ENCODE measurements at places on chromosomes 7 and 10. TPM values are rescaled to one million over a fixed set of nuclear protein-coding genes. Genes with fewer than 3 reads are reported as not detected.

DNA sequence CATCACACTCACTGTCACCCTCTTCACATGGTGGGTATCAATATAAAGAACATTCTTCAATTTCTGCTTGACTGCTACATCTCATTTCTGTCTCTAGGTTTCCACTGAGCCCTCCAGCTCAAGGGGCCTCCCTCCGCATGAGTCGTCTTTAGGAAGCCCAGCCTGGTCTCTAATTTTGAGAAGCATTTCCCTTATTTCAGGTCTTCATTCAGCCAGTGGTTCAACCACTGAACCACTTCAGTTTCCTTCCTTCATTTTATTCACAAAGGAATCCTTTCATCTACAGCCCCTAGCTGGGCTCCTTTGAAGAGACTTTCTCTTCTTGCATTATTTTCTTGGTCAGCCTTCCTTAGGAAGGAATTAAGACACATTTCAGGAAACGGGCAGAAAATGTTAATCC is 257.4 kb downstream of the KCNMA1 start:
- no peak overlapping the region for H3K4me3 ChIP-seq
- peaks cover 7% of the 10 kb centered on the region for H3K4me1 ChIP-seq
- no peaks in the 10 kb centered on the region for H3K36me3 ChIP-seq

DNA sequence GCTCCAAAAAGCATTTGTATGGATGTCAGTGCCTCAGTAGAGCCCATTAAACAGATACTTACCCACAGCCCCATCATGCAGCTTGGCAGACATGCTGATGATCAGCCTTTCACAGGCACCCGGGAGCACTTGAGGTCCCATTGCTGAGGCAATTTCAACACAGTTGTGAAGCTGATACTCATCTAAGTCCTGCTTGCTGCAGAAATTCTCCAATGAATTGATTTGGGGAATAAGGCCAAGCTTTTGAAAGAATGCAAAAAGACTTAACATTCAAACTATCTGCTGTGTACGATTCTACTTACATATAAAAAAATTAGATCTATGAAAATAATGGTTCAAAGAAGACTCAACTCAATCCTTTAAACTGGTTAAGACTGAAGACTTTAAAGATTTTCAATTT is 60.5 kb downstream of the LAMB4 start:
- no peaks in the 10 kb centered on the region for H3K36me3 ChIP-seq
- no peaks in the 10 kb centered on the region for H3K27me3 ChIP-seq
- no peak overlapping the region for H3K4me3 ChIP-seq
- H3K4me1 ChIP-seq, result peaks cover 21% of the 10 kb centered on the region

GRCh38 chr7:29424984-29425309 is 138.7 kb upstream of the PRR15 start:
- peaks cover 2% of the 10 kb centered on the region for H3K4me1 ChIP-seq
- no peaks in the 10 kb centered on the region for H3K27me3 ChIP-seq
- no peak for DNase-seq
- H3K27ac ChIP-seq, result no peak overlapping the region
- H3K4me3 ChIP-seq, result no peak overlapping the region
- no peaks in the 10 kb centered on the region for H3K36me3 ChIP-seq

Gene TSPAN12
- total RNA-seq, result 6.0 TPM

- DNase-seq, result no peak
- H3K36me3 ChIP-seq, result no peaks in the 10 kb centered on the region
- H3K27ac ChIP-seq, result no peak overlapping the region
- no peaks in the 10 kb centered on the region for H3K4me1 ChIP-seq
- H3K4me3 ChIP-seq, result no peak overlapping the region
- H3K27me3 ChIP-seq, result no peaks in the 10 kb centered on the region
Observed at GRCh38 chr10:58697691-58698090, 185.0 kb downstream of the BICC1 start.

DNA sequence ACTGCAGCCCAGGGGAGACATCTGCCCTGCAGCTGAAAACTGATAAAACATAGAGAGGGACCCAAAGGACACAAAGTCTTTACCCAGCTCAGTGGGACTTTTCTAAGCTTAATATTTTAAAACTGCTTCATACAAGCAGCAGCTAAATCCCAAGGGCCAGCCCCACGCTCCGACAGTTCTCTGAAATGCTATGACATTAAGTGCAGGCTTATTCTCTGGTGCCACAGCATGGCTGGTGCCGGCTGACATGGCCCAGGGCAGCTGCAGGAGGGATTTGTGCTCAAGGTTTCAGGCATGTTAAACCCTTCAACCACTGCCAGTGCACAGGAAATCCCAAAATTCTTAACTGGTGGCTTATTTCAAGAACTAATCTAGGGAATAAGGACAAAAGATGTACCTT is 170.9 kb downstream of the PARD3 start:
- peaks cover 5% of the 10 kb centered on the region for H3K27me3 ChIP-seq
- DNase-seq, result peak; percentile 61
- H3K4me3 ChIP-seq, result no peak overlapping the region
- H3K27ac ChIP-seq, result peak overlapping the region; percentile 38

Gene PARD3
- 22.9 TPM for total RNA-seq

- H3K36me3 ChIP-seq, result peaks cover 21% of the 10 kb centered on the region
- DNase-seq, result no peak
- H3K27ac ChIP-seq, result no peak overlapping the region
- H3K4me3 ChIP-seq, result no peak overlapping the region
- H3K27me3 ChIP-seq, result peaks cover 15% of the 10 kb centered on the region
- H3K4me1 ChIP-seq, result peaks cover 1% of the 10 kb centered on the region
Observed at GRCh38 chr10:351770-352334, 216.6 kb downstream of the ZMYND11 start.

DNA sequence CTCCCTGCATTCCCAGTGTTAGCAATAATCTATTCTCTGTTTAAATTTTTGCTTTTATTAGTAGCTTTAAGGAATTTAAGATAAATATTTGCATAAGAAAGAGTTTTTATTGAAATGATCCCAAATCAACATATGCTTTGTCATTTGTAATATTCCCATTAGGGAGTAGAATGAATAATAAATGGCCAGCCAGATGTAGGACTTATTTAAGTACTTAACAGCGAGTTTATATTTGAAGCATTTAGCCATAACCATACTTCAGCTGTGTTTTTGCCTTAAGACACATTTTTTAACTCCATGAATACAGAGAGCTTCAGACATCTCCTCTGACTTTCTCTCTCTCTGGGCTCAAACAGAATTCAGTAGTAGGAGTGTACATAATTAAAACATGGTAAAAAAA is 103.6 kb downstream of the HGF start:
- no peaks in the 10 kb centered on the region for H3K36me3 ChIP-seq
- H3K27me3 ChIP-seq, result peaks cover 9% of the 10 kb centered on the region
- H3K4me3 ChIP-seq, result no peak overlapping the region
- H3K27ac ChIP-seq, result no peak overlapping the region
- peaks cover 47% of the 10 kb centered on the region for H3K4me1 ChIP-seq

- H3K36me3 ChIP-seq, result peaks cover 3% of the 10 kb centered on the region
- H3K27ac ChIP-seq, result peak overlapping the region; percentile 76
- peaks cover 57% of the 10 kb centered on the region for H3K4me1 ChIP-seq
- H3K4me3 ChIP-seq, result peak overlapping the region; percentile 93
- peaks cover 15% of the 10 kb centered on the region for H3K27me3 ChIP-seq
- DNase-seq, result peak; percentile 66
Observed at GRCh38 chr7:150405584-150406311, 26.6 kb downstream of the ZNF775 start.

Gene RABGEF1
- total RNA-seq, result 14.1 TPM

GRCh38 chr10:48572414-48572813 is 32.5 kb downstream of the ARHGAP22 start:
- H3K27ac ChIP-seq, result no peak overlapping the region
- no peak overlapping the region for H3K4me3 ChIP-seq
- peaks cover 3% of the 10 kb centered on the region for H3K4me1 ChIP-seq
- H3K27me3 ChIP-seq, result no peaks in the 10 kb centered on the region

DNA sequence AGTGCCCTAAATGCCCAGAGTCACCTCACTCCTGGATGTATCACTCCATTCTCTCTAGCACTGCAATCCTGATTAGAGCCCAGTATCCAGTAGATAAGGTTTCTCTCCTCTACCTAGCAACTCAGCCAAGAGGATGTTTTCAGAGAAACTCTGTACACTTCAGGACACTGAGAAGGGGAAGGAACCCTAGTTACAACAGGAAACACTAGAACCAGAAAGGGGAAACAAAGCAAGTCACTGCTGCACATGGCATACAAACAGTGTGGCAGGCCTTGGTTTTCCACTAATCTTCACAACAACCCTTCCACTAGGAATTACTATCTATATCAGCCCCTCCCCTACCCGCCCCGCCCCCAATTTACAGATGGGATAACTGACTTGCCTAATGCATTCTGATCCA is 1.6 kb downstream of the FAM204A start:
- DNase-seq, result no peak
- peak overlapping the region; percentile 49 for H3K4me3 ChIP-seq
- no peak overlapping the region for H3K27ac ChIP-seq

GRCh38 chr7:50189371-50189770 is 96.3 kb upstream of the ZPBP start:
- H3K4me3 ChIP-seq, result no peak overlapping the region
- H3K36me3 ChIP-seq, result no peaks in the 10 kb centered on the region
- no peaks in the 10 kb centered on the region for H3K4me1 ChIP-seq
- H3K27ac ChIP-seq, result no peak overlapping the region

DNA sequence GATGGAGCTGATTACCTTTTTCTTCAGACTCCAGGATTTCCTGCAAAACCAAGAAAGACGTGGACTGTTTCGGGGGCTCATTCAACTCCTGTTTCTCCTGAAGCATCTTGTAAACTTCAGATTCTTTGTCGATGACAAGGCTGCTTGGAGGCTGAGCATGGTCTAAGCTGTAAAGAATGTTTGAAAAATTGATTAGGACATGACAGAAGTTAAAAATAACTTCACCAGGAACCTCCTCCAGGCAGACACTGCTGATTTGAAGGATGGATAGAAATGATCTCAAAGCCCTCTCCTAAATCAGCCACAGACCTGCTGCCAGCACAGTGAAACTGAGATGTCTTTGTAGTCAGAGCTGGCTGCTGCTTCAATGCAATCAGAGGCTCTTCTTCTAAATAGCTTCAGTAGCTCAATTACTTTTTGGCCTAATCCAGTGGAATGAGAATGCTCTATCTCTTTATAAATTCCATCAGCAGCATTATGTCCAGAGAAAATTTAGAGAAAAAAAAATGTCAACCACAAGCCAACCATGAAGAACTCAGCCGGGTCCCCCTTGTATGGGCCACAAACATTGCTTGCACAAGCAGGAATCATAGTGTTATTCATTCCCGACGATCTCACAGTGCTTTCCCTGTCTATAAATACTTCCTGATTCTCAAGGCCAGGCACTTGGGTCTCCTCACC is 43.5 kb downstream of the PDLIM1 start:
- no peaks in the 10 kb centered on the region for H3K27me3 ChIP-seq
- no peak overlapping the region for H3K4me3 ChIP-seq
- H3K27ac ChIP-seq, result no peak overlapping the region
- H3K4me1 ChIP-seq, result no peaks in the 10 kb centered on the region
- DNase-seq, result no peak

Gene TMEM225B
- total RNA-seq, result 0.66 TPM

Gene CHN2
- total RNA-seq, result 63.2 TPM

GRCh38 chr10:110972231-110973134 is 53.1 kb downstream of the SHOC2 start:
- no peaks in the 10 kb centered on the region for H3K4me1 ChIP-seq
- no peak for DNase-seq
- no peak overlapping the region for H3K4me3 ChIP-seq
- H3K36me3 ChIP-seq, result no peaks in the 10 kb centered on the region

GRCh38 chr7:139681812-139682135 is 96.0 kb downstream of the HIPK2 start:
- H3K27me3 ChIP-seq, result peaks cover 2% of the 10 kb centered on the region
- H3K36me3 ChIP-seq, result peaks cover 19% of the 10 kb centered on the region
- DNase-seq, result no peak
- H3K4me1 ChIP-seq, result no peaks in the 10 kb centered on the region
- no peak overlapping the region for H3K4me3 ChIP-seq

- H3K27ac ChIP-seq, result peak overlapping the region; percentile 88
- peak; percentile 70 for DNase-seq
- H3K4me1 ChIP-seq, result peaks cover 34% of the 10 kb centered on the region
- H3K4me3 ChIP-seq, result peak overlapping the region; percentile 70
Observed at GRCh38 chr7:30650421-30650808, 31.8 kb downstream of the CRHR2 start.

GRCh38 chr7:19011212-19011611 is 106.2 kb downstream of the TWIST1 start:
- no peak overlapping the region for H3K27ac ChIP-seq
- no peaks in the 10 kb centered on the region for H3K27me3 ChIP-seq
- no peak for DNase-seq
- H3K4me3 ChIP-seq, result no peak overlapping the region

Gene WNT8B
- not detected for total RNA-seq

GRCh38 chr7:141497391-141497790 is 53.8 kb upstream of the AGK start:
- no peak overlapping the region for H3K27ac ChIP-seq
- no peaks in the 10 kb centered on the region for H3K4me1 ChIP-seq
- H3K27me3 ChIP-seq, result peaks cover 2% of the 10 kb centered on the region
- no peak for DNase-seq
- no peaks in the 10 kb centered on the region for H3K36me3 ChIP-seq

Gene OPN4
- not detected for total RNA-seq

DNA sequence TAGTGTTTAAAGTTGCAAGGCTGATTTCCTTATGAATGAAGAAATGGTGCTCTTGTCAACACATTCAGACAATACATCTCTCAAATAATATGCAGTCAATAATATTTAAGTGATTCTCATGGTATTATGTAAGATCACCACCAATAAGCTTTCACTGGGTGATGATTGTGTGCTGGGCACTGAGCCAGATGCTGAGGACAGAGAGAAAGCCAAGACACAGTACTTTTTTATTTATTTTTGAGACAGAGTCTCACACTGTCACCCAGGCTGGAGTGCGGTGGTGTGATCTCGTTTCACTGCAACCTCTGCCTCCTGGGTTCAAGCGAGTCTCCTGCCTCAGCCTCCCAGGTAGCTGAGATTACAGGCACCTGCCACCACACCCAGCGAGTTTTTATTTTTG is 130.6 kb upstream of the LSM8 start:
- H3K27me3 ChIP-seq, result no peaks in the 10 kb centered on the region
- DNase-seq, result no peak
- no peak overlapping the region for H3K4me3 ChIP-seq
- H3K27ac ChIP-seq, result no peak overlapping the region

Gene OR2A42
- not detected for total RNA-seq

DNA sequence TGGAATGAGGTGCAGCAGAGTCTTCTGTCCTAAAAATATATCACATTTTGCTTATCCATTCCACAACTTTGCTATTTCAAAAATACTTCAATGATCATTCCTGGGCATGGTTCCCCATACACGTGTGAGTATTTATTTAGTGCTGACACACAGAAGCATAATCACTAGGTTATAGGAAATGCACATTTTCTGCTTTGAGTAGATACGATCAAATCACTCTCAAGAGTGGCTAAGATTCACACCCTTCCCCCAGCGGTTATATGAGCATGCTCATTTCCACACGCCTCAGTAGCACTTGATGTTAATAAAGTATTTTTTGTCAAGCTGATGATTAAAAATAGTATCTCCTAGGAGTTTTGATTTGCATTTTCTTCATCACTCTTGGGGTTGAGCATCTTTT is 93.5 kb upstream of the LRRC4 start:
- DNase-seq, result no peak
- no peaks in the 10 kb centered on the region for H3K36me3 ChIP-seq
- H3K4me3 ChIP-seq, result no peak overlapping the region
- no peak overlapping the region for H3K27ac ChIP-seq
- peaks cover 1% of the 10 kb centered on the region for H3K27me3 ChIP-seq

GRCh38 chr10:132464256-132465192 is 67.5 kb downstream of the PWWP2B start:
- peaks cover 1% of the 10 kb centered on the region for H3K4me1 ChIP-seq
- no peak overlapping the region for H3K27ac ChIP-seq
- H3K36me3 ChIP-seq, result no peaks in the 10 kb centered on the region
- H3K4me3 ChIP-seq, result no peak overlapping the region
- H3K27me3 ChIP-seq, result peaks cover under 1% of the 10 kb centered on the region
- no peak for DNase-seq
